ENCODE measurements at places on chromosomes 12 and 14. TPM values are rescaled to one million over a fixed set of nuclear protein-coding genes. Genes with fewer than 3 reads are reported as not detected.

Gene KRT1
- not detected for total RNA-seq

Gene ANKRD33
- total RNA-seq, result 1.6 TPM

Gene RBP5
- total RNA-seq, result 1.9 TPM

Gene P2RX2
- 0.15 TPM for total RNA-seq

Gene ABCB9
- 3.0 TPM for total RNA-seq

Gene CLEC4C
- total RNA-seq, result not detected

Gene CCDC198
- not detected for total RNA-seq

Gene KLRB1
- total RNA-seq, result not detected

Gene TDRD9
- not detected for total RNA-seq

Gene PMCH
- total RNA-seq, result not detected

Gene FOXN4
- 0.33 TPM for total RNA-seq

Gene LYZ
- total RNA-seq, result not detected

Gene CLEC1B
- total RNA-seq, result not detected

Gene ATP6V1D
- total RNA-seq, result 107 TPM

Gene RDH16
- total RNA-seq, result 0.66 TPM

Gene KRT81
- not detected for total RNA-seq
